ENCODE measurements at places on chromosomes 1 and 21.

DNA sequence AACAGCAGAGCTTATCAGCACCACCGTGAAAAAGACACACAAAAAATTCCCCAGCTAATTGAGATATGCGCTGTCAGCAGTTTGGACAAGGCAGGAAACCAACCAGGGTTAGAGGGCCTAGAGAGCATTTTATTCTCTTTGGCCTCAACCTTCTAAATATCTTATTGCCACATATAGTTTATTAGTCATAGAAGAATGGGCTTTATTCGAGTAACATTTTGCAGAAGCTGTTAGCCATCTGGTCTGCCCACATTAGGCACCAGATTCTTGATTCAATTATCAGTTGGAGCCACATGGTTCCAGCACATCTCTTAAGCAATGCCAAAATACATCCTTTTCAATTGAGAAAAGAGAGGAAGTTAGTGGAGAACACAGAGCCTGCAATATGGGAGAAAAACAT, 109.9 kb upstream of the CXADR start:
- no peak for DNase-seq

DNA sequence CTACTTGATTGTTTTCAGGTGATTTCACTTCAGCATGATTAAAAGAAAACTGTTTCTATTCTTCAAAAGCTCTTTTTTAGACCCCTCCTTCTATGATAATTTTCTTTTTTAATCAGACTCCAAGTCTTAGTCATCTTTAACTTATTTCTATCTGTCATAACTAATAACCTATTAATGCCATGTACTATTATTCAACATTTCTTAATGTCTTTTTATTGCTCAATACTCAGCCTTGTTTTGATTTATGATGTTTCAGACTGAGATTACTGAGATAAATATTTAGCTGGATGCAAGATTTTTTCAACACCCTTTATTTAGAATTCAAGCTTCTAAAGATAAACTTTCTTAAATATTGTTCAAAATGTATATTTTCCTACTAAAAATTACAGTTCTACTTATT, 53.6 kb downstream of the ATP6V1G3 start:
- DNase-seq, result no peak

GRCh38 chr1:61539720-61540462, 185.1 kb downstream of the TM2D1 start:
- no peak for DNase-seq

- no peak for DNase-seq
Measured at GRCh38 chr1:169141356-169141755, 34.9 kb downstream of the ATP1B1 start.

- no peak for DNase-seq
Measured at GRCh38 chr1:112983537-112984131, 27.6 kb upstream of the SLC16A1 start.

DNA sequence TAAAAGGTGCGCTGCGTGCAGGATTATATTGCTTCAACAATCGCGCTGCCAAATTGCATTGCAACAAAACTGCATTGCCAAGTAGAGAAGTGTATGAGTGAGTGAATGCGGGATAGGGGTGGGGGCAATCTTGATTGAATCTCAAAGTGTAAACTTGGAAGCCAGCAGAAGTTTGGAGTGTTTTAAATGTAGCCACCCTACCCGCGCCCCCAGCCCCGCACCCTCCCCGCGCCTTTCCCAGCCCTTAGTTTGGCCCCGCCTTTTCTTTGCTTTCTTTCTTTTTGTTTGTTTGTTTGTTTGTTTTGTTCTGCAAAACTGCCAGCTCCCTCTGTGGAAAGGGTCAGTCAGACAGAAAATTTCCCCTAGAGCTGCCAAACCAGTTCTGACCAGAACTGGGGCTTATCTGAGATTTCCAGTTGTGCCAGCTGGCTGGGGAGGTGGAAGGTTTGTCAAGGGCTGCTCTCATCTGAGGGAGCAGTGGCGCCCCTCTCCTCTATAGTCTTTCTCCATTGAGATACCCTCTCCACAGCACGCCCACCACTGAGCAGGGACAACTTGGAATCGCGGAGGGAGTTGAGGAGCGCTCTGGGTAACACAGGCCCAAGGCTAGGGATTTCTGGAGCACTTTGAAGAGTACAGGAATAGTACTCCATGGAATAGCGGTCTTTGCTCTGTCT, 666 bp upstream of the BEND5 start:
- no peak for DNase-seq

- no peak for DNase-seq
Measured at GRCh38 chr1:243473227-243474135, 217.6 kb downstream of the SDCCAG8 start.

Measured in activated naive CD8-positive, alpha-beta T cell treated with anti-CD3 and anti-CD28 coated beads, Interleukin-2, amount 50 U/mL, for 24 hours (primary cell).